Activated naive CD8-positive, alpha-beta T cell treated with anti-CD3 and anti-CD28 coated beads, Interleukin-2, amount 10 ng/mL, durations not matched to agents 7 days and 5 days (primary cell): ENCODE measurements at places on chromosomes 13 and 19. TPM values are rescaled to one million over a fixed set of nuclear protein-coding genes. Genes with fewer than 3 reads are reported as not detected.

DNA sequence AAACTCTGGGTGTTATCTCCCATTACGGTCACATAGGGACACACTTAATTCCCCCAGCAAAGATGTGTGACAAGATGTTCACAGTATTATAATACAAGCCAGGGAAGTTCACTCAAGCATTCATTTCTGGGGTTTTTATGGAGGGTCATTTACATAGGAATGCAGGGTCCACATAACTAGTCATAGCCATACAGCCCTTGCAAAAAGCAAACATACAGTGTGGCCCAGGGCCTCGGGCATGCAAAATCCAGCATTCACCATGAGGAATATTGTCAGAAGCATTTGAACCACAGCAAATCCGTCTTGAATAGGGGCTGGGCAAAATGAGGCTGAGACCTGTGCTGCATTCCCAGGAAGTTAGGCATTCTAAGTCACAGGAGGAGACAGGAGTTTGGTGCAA, 13.0 kb upstream of the ZNF460 start:
- H3K27ac ChIP-seq = no peak overlapping the region
- peaks cover 38% of the 10 kb centered on the region for H3K36me3 ChIP-seq
- no peaks in the 10 kb centered on the region for H3K27me3 ChIP-seq
- H3K4me3 ChIP-seq = no peak overlapping the region

DNA sequence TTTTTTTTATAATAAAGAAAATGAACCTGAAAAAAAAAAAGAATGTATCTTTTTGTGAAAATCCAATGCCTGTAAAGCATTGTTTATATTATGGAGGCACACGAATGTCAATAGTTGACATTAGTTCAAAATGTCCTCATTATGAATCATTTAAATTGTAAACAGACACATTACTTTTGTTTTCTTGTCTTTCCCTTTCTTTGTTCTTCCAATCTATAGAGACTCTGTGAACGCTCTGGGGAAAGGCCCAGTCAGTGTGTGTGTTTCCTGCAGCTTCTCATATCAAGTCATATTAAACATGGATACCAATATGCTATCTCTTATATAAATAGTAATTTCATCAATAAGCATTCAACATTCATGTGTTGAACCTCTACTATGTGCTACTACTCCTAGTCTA, 193.1 kb downstream of the KCTD12 start:
- H3K4me1 ChIP-seq = no peaks in the 10 kb centered on the region
- H3K4me3 ChIP-seq = no peak overlapping the region
- H3K27me3 ChIP-seq = peaks cover 2% of the 10 kb centered on the region
- no peaks in the 10 kb centered on the region for H3K36me3 ChIP-seq

- peak; percentile 78 for DNase-seq
- H3K36me3 ChIP-seq = peaks cover 3% of the 10 kb centered on the region
- H3K4me1 ChIP-seq = peaks cover 16% of the 10 kb centered on the region
- H3K27me3 ChIP-seq = peaks cover 39% of the 10 kb centered on the region
- peak within 1 kb of the TSS; percentile 91 for H3K4me3 ChIP-seq
These were observed at the start of gene FOXA3 for GRCh38 chr19:45863840-45864628. Gene FOXA3 (plus strand): TSS chr19:45864326. CDS start chr19:45864457, 131 bp downstream.

ZNF540 gene
- total RNA-seq = 7.7 TPM

DNA sequence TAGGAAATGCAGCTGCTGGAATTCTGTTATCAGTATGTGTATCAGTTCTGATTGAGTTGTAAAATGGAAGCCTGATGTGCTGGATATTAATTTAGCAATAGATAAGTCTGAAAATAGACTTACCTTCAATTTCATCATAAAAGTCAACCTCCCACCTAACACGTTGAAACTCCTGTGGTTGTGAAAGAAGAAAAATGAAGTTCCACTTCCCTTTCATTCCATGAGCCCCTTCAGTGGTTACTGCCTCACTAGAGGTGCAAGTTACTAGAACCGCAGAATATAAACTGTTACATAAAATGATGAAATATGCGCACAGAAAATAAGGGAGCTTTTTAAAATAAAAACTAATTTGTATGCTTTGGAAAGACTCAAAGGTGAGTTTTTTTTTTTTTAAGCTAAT, 249.2 kb downstream of the SHISA2 start:
- H3K4me3 ChIP-seq = no peak overlapping the region
- H3K36me3 ChIP-seq = peaks cover 8% of the 10 kb centered on the region
- no peaks in the 10 kb centered on the region for H3K27me3 ChIP-seq
- no peak overlapping the region for H3K27ac ChIP-seq
- H3K4me1 ChIP-seq = peaks cover 7% of the 10 kb centered on the region
- DNase-seq = no peak

GRCh38 chr19:7961920-7962626, 18.6 kb upstream of the TIMM44 start:
- H3K4me3 ChIP-seq = no peak overlapping the region
- no peak overlapping the region for H3K27ac ChIP-seq
- H3K36me3 ChIP-seq = peaks cover 5% of the 10 kb centered on the region
- H3K4me1 ChIP-seq = peaks cover 7% of the 10 kb centered on the region
- H3K27me3 ChIP-seq = no peaks in the 10 kb centered on the region

DNA sequence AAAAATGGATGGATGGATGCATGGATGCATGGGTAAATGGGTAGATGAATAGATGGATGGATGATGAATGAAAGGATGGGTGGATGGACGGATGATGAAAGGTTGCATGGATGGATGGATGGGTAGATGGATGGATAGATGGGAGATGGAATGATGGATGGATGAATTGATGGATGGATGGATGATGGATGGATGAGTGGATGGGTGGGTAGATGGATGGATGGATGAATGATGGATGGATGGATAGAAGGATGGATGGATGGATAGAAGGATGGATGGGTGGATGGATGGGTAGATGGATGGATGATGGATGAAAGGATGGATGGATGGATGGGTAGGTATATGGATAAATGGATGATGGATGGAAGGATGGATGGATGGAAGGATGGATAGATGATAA, 115.1 kb upstream of the LSM14A start:
- H3K4me3 ChIP-seq = no peak overlapping the region
- no peaks in the 10 kb centered on the region for H3K36me3 ChIP-seq
- DNase-seq = no peak

DNA sequence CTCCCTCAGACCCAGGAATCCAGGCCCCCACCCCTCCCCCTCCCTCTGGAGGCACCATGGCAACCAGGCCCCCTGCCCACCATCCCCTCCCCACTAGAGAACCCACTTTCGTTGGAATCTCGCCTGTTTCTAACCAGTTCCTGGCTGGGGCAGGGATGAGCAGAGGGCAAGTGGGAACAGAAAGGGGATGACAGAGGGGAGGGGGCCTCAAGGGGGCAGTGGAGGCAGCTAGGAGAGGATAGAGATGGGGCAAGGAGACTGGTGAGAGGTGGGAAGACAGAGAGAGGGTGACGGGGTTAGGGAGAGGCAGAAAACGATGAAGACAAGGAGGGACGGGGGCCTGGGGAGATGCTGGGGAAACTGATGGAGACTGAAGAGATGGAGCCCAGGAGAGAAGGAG, 586 bp upstream of the C19orf81 start:
- no peaks in the 10 kb centered on the region for H3K36me3 ChIP-seq
- H3K27ac ChIP-seq = no peak overlapping the region
- H3K4me1 ChIP-seq = peaks cover 3% of the 10 kb centered on the region

PLPP2 gene
- total RNA-seq = not detected

GRCh38 chr19:6214881-6215541, 64.8 kb downstream of the MLLT1 start:
- no peaks in the 10 kb centered on the region for H3K4me1 ChIP-seq
- no peak overlapping the region for H3K27ac ChIP-seq
- H3K27me3 ChIP-seq = no peaks in the 10 kb centered on the region

GRCh38 chr13:102825921-102826706, 19.7 kb upstream of the ERCC5 start:
- no peak overlapping the region for H3K4me3 ChIP-seq
- H3K27ac ChIP-seq = no peak overlapping the region
- peaks cover 17% of the 10 kb centered on the region for H3K36me3 ChIP-seq
- DNase-seq = no peak
- H3K27me3 ChIP-seq = no peaks in the 10 kb centered on the region
- no peaks in the 10 kb centered on the region for H3K4me1 ChIP-seq

- no peak for DNase-seq
- no peak overlapping the region for H3K4me3 ChIP-seq
- no peaks in the 10 kb centered on the region for H3K36me3 ChIP-seq
- no peak overlapping the region for H3K27ac ChIP-seq
These were observed 45.8 kb upstream of the ZNF536 start for GRCh38 chr19:30326393-30326710.

- H3K27ac ChIP-seq = no peak overlapping the region
- no peaks in the 10 kb centered on the region for H3K4me1 ChIP-seq
- no peaks in the 10 kb centered on the region for H3K36me3 ChIP-seq
- peaks cover 20% of the 10 kb centered on the region for H3K27me3 ChIP-seq
- no peak for DNase-seq
These were observed 22.4 kb downstream of the ZNRF4 start for GRCh38 chr19:5477451-5478215.

- peaks cover 5% of the 10 kb centered on the region for H3K4me1 ChIP-seq
- H3K27ac ChIP-seq = no peak overlapping the region
- DNase-seq = no peak
- H3K36me3 ChIP-seq = peaks cover 3% of the 10 kb centered on the region
- peaks cover 51% of the 10 kb centered on the region for H3K27me3 ChIP-seq
These were observed 4.9 kb upstream of the PDE4C start for GRCh38 chr19:18230941-18231734.

DNA sequence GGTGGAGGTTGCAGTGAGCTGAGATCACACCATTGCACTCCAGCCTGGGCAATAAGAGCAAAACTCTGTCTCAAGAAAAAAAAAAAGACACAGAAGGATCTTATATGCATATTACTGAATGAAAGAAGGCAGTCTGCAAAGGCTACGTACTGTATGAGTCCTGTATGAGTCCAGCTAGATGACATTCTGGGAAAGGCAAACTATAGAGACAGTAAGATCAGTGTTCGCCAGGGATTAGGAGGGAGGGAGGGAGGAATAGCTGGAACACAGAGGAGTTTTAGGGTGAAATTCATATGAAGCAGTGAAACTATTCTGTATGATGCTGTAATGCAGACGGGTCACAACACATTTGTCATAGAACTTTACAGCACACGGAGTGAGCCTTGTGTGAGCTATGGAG, 165.9 kb upstream of the RNF113B start:
- peaks cover 2% of the 10 kb centered on the region for H3K27me3 ChIP-seq
- H3K36me3 ChIP-seq = no peaks in the 10 kb centered on the region
- DNase-seq = no peak
- H3K4me3 ChIP-seq = no peak overlapping the region

- H3K4me1 ChIP-seq = peaks cover 4% of the 10 kb centered on the region
- H3K27ac ChIP-seq = no peak overlapping the region
- no peak for DNase-seq
- H3K4me3 ChIP-seq = no peak overlapping the region
- peaks cover 4% of the 10 kb centered on the region for H3K27me3 ChIP-seq
- no peaks in the 10 kb centered on the region for H3K36me3 ChIP-seq
These were observed 133.4 kb downstream of the LACC1 start for GRCh38 chr13:44012910-44013757.

TDRD12 gene
- total RNA-seq = 0.42 TPM

GRCh38 chr13:33372251-33372919, 86.8 kb upstream of the STARD13 start:
- H3K36me3 ChIP-seq = no peaks in the 10 kb centered on the region
- no peak for DNase-seq
- H3K4me3 ChIP-seq = no peak overlapping the region
- peaks cover 7% of the 10 kb centered on the region for H3K4me1 ChIP-seq
- no peaks in the 10 kb centered on the region for H3K27me3 ChIP-seq
- H3K27ac ChIP-seq = no peak overlapping the region

DNA sequence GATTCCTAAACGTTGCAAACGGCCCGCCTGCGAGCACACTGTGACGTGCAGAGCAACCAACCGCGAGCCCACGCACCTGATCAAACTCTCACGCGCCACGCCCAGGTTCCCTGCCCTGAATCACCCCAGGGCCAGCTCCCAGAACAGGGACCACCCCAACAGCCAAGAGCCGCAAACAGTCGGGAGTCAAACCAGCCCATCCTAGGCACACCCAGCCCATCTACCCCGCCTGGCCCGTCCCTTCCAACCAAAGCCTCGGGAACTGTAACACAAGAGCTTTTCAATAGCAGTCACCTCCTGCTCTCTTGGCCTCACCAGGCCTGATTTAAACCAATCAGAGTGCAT, 8.9 kb downstream of the PIP5K1C start:
- H3K4me1 ChIP-seq = peaks cover 33% of the 10 kb centered on the region
- H3K36me3 ChIP-seq = peaks cover 12% of the 10 kb centered on the region
- no peak for DNase-seq
- peaks cover 1% of the 10 kb centered on the region for H3K27me3 ChIP-seq
